ENCODE measurements at places on chromosomes 3 and 15.

- DNase-seq: no peak
Observed at GRCh38 chr3:194283221-194284006, 67.7 kb downstream of the CPN2 start.

GRCh38 chr15:98657721-98658120 is 9.4 kb downstream of the IGF1R start:
- DNase-seq: no peak

DNA sequence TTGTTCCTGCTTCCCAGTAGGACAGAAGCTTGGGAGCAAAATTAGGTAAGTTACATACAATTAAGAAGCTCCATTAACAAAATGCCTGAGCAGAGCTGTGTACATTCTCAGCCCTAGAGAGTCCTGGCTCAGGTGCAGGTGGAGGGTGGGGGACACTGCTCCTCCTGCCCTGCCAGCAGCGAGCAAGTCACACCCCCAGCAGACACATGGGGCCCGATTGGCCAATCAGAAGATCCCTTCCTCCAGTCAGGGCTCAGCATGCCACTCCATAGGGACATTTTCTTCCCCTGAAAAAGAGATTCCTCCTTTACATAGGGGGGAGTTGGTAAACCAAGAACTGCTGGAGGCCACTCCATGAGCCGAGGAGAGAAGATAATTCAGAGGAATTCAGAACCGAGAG is 62.1 kb downstream of the PLXNA1 start:
- no peak for DNase-seq

- no peak for DNase-seq
Observed at GRCh38 chr15:73239564-73240215, 129.1 kb downstream of the HCN4 start.

DNA sequence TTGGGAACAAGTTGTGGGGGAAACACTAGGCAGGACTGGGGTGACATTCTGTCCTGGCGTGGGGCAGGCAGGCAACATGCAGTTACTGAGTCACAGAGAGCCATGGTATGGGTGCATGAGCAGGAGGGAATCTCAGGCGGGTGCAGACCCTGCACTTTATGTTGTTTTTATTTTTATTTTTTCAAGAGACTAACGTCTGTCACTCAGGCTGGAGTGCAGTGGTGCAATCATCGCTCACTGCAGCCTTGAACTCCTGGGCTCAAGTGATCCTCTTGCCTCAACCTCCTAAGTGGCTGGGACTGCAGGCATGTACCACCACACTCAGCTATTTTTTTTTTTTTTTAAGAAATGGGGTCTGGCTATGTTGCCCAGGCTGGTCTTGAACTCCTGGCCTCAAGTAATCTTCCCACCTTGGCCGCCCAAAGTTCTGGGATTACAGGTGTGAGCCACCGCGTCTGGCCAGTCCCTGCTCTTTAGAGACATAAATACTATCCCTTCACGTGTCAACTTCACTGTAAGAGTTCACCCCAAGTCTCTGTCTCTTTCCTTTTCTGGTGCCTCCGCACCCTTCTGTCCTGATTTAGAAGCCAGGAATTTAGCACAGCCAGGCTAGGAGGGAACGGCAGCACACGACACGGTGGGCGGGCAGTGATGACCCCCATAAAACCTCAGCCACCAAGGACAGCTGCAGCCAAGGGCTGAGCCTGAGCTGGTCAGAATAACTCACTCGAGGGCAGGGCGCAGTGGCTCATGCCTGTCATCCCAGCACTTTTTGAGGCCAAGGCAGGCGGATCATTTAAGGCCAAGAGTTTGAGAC is 72.8 kb upstream of the IQSEC1 start:
- no peak for DNase-seq

GRCh38 chr3:110789315-110789714 is 282.3 kb upstream of the NECTIN3 start:
- DNase-seq: no peak

DNA sequence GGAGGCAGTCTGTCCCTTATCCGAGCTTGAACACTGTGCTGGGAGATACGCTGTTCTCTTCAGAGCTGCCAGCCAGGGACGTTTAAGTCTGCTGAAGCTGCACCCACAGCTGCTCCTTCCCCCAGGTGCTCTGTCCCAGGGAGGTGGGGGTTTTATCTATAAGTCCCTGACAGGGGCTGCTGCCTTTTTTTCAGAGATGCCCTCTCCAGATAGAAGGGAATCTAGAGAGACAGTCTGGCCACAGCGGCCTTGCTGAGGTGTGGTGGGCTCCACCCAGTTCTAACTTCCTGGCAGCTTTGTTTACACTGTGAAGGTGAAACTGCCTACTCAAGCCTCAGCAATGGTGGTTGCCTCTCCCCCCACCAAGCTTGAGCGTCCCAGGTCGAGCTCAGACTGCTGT is 319.9 kb upstream of the GRM7 start:
- DNase-seq: no peak

DNA sequence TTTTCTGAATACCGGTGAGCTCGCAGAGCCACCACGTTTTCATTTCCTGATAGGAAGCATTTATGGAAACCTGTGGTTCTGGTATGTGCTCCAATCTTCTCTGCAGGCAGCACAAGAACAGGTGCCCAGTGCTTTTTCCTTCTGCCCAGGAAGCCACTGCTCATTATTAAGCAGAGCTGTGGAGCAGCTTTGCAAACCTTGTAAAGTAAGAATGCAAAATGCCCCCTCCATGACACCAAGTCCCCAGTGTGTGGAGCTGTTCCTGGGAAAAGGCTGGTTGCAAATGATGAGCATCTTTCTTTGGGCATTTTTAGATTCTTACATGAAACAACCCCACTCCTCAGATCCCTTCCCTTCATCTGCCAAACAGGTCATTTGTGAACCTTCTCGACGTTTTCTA is 65.7 kb upstream of the MRPL3 start:
- no peak for DNase-seq

GRCh38 chr15:62087671-62088352 is 21.0 kb downstream of the C2CD4A start:
- DNase-seq: no peak

- DNase-seq: no peak
Observed at GRCh38 chr3:134334901-134335280, 39.4 kb downstream of the AMOTL2 start.

Data from stimulated activated naive CD8-positive, alpha-beta T cell treated with anti-CD3 and anti-CD28 coated beads, Interleukin-15, amount 100 ng/mL, for 72 hours (primary cell).